Kidney (tissue), 22 donors: ENCODE measurements at places on chromosomes 3 and 15.

GRCh38 chr15:60932051-60932915 lies 296.8 kb downstream of the RORA start:
- H3K4me3 ChIP-seq, result no peak overlapping the region
- H3K27me3 ChIP-seq, result no peaks in the 10 kb centered on the region
- no peak overlapping the region for H3K27ac ChIP-seq

GRCh38 chr15:97141871-97142270 lies 811.4 kb downstream of the NR2F2 start:
- H3K36me3 ChIP-seq, result no peaks in the 10 kb centered on the region
- no peak for DNase-seq
- H3K4me3 ChIP-seq, result no peak overlapping the region

DNA sequence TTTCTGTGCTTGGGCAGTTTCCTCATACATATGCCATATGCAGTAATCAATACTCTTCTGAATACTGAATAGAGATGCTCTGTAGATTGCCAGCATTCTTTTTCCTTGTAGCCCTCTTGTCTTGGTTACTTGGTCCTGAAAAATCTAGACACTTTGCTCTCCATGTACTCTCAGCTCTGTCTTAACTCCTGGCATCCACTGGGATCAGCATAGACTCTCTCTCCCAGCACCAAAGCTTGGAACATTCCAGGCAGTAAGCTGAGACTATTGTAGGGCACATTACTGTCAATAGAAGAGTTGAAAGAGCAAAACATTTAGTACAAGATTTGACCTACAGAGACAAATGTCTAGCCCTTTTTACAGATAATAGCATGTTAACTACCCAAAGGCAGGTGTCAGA lies 1100.3 kb downstream of the TBL1XR1 start:
- H3K27ac ChIP-seq, result no peak overlapping the region
- no peak for DNase-seq
- no peaks in the 10 kb centered on the region for H3K27me3 ChIP-seq

- H3K4me1 ChIP-seq, result no peaks in the 10 kb centered on the region
- peaks cover 34% of the 10 kb centered on the region for H3K27me3 ChIP-seq
- no peaks in the 10 kb centered on the region for H3K36me3 ChIP-seq
- H3K27ac ChIP-seq, result no peak overlapping the region
- H3K4me3 ChIP-seq, result no peak overlapping the region
These were observed 1.7 kb downstream of the BNC1 start for GRCh38 chr15:83282776-83283137.

GRCh38 chr3:185021256-185021655 lies 131.6 kb downstream of the C3orf70 start:
- no peak overlapping the region for H3K27ac ChIP-seq
- H3K4me1 ChIP-seq, result no peaks in the 10 kb centered on the region
- DNase-seq, result no peak
- no peaks in the 10 kb centered on the region for H3K27me3 ChIP-seq
- H3K36me3 ChIP-seq, result no peaks in the 10 kb centered on the region

DNA sequence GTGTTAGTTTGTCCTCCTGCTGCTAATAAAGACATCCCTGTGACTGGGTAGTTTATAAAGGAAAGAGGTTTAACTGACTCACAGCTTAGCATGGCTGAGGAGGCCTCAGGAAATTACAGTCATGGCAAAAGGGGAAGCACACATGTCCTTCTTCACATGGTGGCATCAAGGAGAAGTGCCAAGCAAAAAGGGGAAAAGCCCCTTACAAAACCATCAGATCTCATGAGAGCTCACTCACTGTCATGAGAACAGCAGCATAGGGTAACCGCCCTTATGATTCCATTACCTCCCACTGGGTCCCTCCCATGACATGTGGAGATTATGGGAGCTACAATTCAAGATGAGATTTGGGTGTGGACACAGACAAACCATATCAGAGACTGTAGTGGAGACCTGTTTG lies 27.0 kb downstream of the TM2D3 start:
- H3K27ac ChIP-seq, result no peak overlapping the region
- H3K4me3 ChIP-seq, result no peak overlapping the region
- H3K4me1 ChIP-seq, result no peaks in the 10 kb centered on the region
- no peaks in the 10 kb centered on the region for H3K27me3 ChIP-seq
- DNase-seq, result no peak

DNA sequence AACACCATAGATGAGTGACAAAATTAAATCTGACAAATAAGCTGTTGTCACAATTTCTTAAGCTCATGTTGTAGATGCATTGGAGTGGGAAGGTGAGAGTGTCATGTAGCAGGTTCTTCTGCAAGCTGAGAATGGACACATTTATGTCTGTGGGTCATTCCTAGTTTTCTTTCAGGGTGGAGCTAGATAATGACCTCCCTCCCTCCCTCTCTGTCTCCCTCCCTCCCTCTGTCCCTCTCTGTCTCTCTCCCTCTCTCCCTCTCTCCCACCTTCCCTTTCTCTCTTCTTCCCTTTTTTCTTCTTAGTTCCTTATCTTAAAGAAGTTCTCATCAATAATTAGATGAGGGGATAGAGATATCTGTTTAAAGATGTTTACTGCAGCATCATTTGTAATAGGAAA lies 36.0 kb downstream of the PXYLP1 start:
- no peak for DNase-seq
- no peak overlapping the region for H3K27ac ChIP-seq
- no peaks in the 10 kb centered on the region for H3K4me1 ChIP-seq
- no peak overlapping the region for H3K4me3 ChIP-seq
- H3K36me3 ChIP-seq, result no peaks in the 10 kb centered on the region

DNA sequence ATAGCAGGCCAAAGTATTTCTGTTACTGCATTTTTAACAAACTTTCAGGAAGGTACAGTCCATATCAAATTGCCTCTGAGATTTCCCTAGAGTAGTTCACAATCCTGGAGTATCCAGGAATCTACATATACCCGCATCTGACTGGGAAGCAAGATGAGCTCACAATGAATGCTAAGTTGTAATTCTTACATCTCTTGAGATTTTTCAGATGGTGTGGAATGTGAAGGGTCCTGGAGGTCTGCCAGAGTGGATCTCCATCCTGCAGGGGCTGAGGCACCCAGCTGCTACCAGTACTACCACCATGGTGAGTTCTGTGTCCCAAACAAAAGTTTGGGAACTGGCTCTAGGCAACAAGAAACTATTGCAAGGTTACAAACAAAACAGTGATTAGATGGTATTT lies 156.7 kb upstream of the CCDC54 start:
- no peak overlapping the region for H3K27ac ChIP-seq
- no peaks in the 10 kb centered on the region for H3K27me3 ChIP-seq
- DNase-seq, result no peak
- no peak overlapping the region for H3K4me3 ChIP-seq
- no peaks in the 10 kb centered on the region for H3K36me3 ChIP-seq
- no peaks in the 10 kb centered on the region for H3K4me1 ChIP-seq

DNA sequence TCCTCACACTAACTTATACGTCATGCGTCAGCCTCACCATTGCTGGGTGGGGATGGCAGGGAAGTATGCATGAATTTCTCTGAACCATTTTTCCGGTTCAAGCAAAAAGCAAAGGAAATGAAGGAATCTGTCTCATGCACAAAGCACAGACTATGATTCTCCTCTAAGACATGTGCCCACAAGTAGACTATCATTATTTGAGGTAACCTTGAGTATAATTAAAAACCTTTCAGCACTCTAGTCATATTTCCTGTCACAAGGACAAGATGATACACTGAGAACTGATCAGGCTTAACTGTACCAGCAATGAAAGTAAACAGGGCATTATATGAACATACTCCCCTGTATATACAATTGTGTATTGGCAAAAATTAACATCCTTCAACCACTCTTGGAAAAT lies 56.7 kb upstream of the TSC22D2 start:
- no peaks in the 10 kb centered on the region for H3K36me3 ChIP-seq
- no peak overlapping the region for H3K27ac ChIP-seq
- no peak for DNase-seq
- no peaks in the 10 kb centered on the region for H3K4me1 ChIP-seq
- no peaks in the 10 kb centered on the region for H3K27me3 ChIP-seq

GRCh38 chr3:45164056-45164455 lies 17.9 kb upstream of the CDCP1 start:
- no peak overlapping the region for H3K4me3 ChIP-seq
- DNase-seq, result no peak
- H3K4me1 ChIP-seq, result peaks cover 10% of the 10 kb centered on the region
- no peak overlapping the region for H3K27ac ChIP-seq

GRCh38 chr15:77418966-77419835 lies 703 bp downstream of the PEAK1 start:
- peak overlapping the region; percentile 83 for H3K4me3 ChIP-seq
- H3K27me3 ChIP-seq, result no peaks in the 10 kb centered on the region
- H3K4me1 ChIP-seq, result no peaks in the 10 kb centered on the region
- H3K36me3 ChIP-seq, result no peaks in the 10 kb centered on the region

- no peak for DNase-seq
- H3K36me3 ChIP-seq, result no peaks in the 10 kb centered on the region
- H3K4me3 ChIP-seq, result no peak overlapping the region
- no peaks in the 10 kb centered on the region for H3K4me1 ChIP-seq
- H3K27me3 ChIP-seq, result no peaks in the 10 kb centered on the region
These were observed 16.0 kb upstream of the RAD18 start for GRCh38 chr3:8979262-8979661.

DNA sequence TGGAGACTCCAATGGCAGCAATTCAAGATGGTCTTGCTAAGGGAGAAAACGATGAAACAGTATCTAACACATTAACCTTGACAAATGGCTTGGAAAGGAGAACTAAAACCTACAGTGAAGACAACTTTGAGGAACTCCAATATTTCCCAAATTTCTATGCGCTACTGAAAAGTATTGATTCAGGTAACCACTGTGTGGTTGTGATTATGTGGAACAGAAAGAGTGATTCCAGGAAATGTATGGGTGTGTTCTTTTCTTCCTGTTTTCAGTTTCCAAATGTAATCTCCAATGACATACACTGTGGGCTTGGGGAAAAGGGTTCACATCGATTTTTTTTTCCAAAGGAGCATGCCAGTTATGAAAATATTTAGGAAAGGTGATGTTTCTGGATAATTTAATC lies 10.9 kb downstream of the SCG3 start:
- no peak for DNase-seq
- H3K27me3 ChIP-seq, result no peaks in the 10 kb centered on the region
- H3K4me3 ChIP-seq, result no peak overlapping the region
- H3K4me1 ChIP-seq, result no peaks in the 10 kb centered on the region

DNA sequence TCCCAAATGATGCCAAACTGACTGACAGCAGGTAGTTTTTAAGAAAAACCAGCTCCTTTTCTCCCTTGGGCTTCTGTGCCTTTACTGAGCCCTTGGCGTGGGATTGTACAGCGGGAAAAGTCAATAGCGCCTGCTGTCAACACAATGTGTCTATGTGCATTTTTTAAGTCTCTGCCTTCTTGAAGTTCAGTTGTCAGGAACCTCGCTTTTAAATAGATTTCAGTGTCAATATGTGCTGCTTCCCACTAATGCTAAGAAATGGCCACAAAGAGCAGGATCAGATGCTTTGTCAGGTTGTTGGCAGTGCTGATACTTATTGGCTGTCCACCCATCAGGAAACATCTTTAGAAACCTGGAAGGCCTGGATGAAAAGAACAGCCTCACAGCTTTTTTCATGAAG lies 424.4 kb downstream of the C3orf38 start:
- H3K4me3 ChIP-seq, result no peak overlapping the region
- H3K36me3 ChIP-seq, result no peaks in the 10 kb centered on the region

GRCh38 chr15:37595426-37595970 lies 338.9 kb upstream of the TMCO5A start:
- no peak overlapping the region for H3K4me3 ChIP-seq
- H3K36me3 ChIP-seq, result no peaks in the 10 kb centered on the region
- H3K4me1 ChIP-seq, result no peaks in the 10 kb centered on the region
- no peak overlapping the region for H3K27ac ChIP-seq
- no peaks in the 10 kb centered on the region for H3K27me3 ChIP-seq
- no peak for DNase-seq

DNA sequence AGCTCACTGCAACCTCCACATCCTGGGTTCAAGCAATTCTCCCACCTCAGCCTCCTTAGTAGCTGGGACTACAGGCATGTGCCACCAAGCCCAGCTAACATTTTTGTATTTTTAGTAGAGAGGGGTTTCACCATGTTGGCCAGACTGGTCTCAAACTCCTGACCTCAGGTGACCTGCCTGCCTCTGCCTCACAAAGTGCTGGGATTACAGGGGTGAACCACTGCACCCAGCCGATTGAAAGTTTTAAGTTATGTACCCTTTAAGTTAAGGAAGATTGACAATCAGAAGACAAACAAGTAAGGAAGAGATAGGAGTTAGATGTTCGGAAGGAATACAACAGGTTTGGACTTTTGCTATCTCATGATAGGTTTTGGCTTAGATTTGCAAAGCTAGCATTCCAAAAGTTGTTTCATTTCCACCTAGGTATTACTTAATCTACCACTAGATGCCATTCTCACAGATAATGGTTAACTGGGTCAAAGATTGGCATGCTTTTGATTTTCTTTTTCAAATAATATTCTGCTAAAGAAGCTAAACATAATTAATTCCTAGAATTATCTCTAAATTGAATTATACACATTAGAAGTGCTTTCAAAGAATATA lies 35.0 kb downstream of the GATM start:
- no peak for DNase-seq
- H3K27ac ChIP-seq, result peak overlapping the region; percentile 89
- H3K4me1 ChIP-seq, result peaks cover 2% of the 10 kb centered on the region
- H3K4me3 ChIP-seq, result no peak overlapping the region

GRCh38 chr3:168134931-168135330 lies 39.2 kb upstream of the GOLIM4 start:
- DNase-seq, result no peak
- H3K27ac ChIP-seq, result no peak overlapping the region
- H3K4me3 ChIP-seq, result no peak overlapping the region
- no peaks in the 10 kb centered on the region for H3K4me1 ChIP-seq

DNA sequence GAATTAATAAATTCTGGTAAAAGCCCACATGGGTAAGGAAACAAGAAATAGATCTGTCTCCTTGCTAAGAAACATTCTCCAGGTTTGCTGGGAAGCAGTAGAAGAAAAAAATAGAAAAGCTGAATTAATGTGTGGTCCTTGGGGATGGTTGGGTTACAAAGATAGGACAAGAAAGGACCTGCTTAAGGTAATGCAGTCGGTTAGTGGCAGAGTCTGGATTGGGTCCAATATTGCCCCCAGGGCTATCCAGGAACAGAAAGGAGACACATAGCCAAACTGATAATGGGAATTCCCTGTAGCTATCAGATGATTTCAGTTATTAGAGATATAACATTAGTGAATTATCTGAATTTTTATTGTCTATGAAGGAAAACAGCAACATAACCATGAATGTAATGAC lies 584.3 kb downstream of the ROBO1 start:
- no peak for DNase-seq
- no peaks in the 10 kb centered on the region for H3K36me3 ChIP-seq
- no peaks in the 10 kb centered on the region for H3K27me3 ChIP-seq
- no peaks in the 10 kb centered on the region for H3K4me1 ChIP-seq
- H3K27ac ChIP-seq, result no peak overlapping the region
